ENCODE measurements at places on chromosomes 13 and 19. TPM values are rescaled to one million over a fixed set of nuclear protein-coding genes. Genes with fewer than 3 reads are reported as not detected.

Gene IGFL1
- total RNA-seq: not detected

DNA sequence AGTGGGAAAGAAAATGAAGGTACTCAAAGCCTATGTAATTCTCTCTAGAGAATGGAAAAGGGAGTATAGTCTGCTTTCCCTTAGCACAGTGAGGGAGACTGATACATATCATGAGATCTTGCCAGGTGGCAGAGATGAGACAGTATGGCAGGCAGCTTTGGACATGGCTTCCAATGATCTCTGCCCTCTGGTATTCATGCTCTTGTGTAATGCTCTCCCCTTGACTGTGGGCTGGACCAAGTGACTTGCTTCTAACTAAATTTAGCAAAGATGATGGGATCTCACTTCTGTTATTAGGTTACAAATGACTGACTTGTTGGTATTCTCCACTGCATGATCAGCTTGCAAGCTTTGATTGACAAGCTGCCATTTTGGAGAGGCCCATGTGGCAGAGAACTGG lies 10.2 kb downstream of the ZNF132 start:
- H3K36me3 ChIP-seq: peaks cover 46% of the 10 kb centered on the region
- no peak for DNase-seq
- no peaks in the 10 kb centered on the region for H3K27me3 ChIP-seq
- no peaks in the 10 kb centered on the region for H3K4me1 ChIP-seq
- H3K4me3 ChIP-seq: no peak overlapping the region

GRCh38 chr19:28836421-28836820 lies 376.5 kb downstream of the UQCRFS1 start:
- DNase-seq: no peak
- no peak overlapping the region for H3K27ac ChIP-seq
- H3K4me3 ChIP-seq: no peak overlapping the region
- H3K4me1 ChIP-seq: no peaks in the 10 kb centered on the region
- H3K36me3 ChIP-seq: no peaks in the 10 kb centered on the region

- peaks cover 6% of the 10 kb centered on the region for H3K36me3 ChIP-seq
- H3K27me3 ChIP-seq: peaks cover 73% of the 10 kb centered on the region
- no peak within 1 kb of the TSS for H3K27ac ChIP-seq
- DNase-seq: no peak
These were observed at the start of gene RGL3 for GRCh38 chr19:11418549-11419506. TSS of gene RGL3 (minus strand) at chr19:11419314. CDS start at chr19:11419278, 36 bp downstream.

GRCh38 chr19:31114585-31114984 lies 234.7 kb downstream of the TSHZ3 start:
- H3K27me3 ChIP-seq: no peaks in the 10 kb centered on the region
- no peak overlapping the region for H3K27ac ChIP-seq
- no peaks in the 10 kb centered on the region for H3K36me3 ChIP-seq

GRCh38 chr19:17686592-17687024 lies 1.5 kb downstream of the UNC13A start:
- peaks cover 5% of the 10 kb centered on the region for H3K27me3 ChIP-seq
- peak; percentile 56 for DNase-seq
- no peak overlapping the region for H3K27ac ChIP-seq
- H3K4me1 ChIP-seq: peaks cover 34% of the 10 kb centered on the region
- peak overlapping the region; percentile 45 for H3K4me3 ChIP-seq

GRCh38 chr19:31285744-31286143 lies 63.5 kb downstream of the TSHZ3 start:
- peaks cover 6% of the 10 kb centered on the region for H3K36me3 ChIP-seq
- DNase-seq: no peak
- H3K4me1 ChIP-seq: peaks cover 42% of the 10 kb centered on the region
- H3K4me3 ChIP-seq: no peak overlapping the region

DNA sequence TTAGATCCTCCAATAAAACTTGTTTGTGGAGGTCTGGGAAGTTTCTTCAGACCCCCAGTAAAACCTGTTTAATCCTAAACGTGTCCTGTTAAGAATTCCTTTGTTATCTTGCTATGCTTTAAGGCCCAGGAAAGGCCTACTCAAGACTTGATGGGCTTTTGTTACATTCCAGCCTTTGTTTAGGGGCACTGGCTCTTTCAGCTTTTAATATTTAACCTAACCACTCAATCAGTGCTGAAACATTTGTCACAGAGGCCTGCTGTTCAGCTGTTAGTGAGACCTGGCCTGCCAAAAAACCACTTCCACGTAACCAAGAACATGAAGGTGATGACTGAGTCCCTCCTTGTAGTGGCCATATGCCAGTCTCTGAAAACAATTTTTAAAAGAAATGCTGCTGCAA lies 41.7 kb downstream of the PCDH17 start:
- peaks cover 3% of the 10 kb centered on the region for H3K36me3 ChIP-seq
- no peaks in the 10 kb centered on the region for H3K27me3 ChIP-seq
- H3K4me3 ChIP-seq: no peak overlapping the region
- no peak for DNase-seq

DNA sequence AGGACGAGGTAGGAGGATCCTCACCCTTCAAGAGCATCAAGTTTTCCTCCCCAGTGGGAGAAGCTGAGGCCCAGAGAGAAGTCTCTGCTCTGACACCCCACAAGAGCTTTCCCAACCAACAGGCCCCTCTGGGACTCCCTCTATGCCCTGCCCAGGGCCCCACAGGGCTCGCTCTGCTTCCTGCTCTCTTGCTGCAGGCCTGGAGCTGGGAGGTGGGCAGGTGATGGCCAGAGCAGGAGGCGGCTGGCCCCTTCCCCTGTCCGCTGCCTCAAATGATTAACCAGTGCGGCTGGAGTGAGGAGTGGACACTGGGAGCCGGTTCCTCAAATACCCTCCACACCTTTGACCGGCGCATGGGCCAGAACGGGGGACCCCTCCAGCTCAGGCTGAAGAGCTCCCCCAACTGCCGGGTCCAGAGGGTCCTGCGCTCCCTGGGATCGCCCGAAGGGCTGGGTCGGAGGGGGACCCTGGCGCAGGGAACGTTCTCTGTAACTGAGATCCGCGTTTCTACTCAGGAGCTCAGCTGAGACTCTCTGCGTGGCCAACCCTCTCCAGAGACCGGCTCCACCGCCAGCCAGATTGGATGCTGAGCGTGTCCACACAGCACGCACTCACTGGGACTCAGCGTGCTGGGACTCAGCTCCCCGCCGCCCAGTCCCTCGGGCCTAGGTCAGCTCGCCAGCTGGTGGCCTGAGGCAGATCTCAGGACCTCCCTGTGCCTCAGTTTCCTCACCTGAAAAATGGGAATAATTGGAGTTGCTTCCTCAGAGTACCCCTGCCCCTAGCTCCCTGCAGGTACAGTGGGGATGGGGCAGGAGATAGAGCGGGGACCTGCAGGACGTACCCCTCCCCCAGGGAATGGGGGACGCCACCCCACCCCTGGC lies 6.7 kb upstream of the ONECUT3 start:
- no peak overlapping the region for H3K27ac ChIP-seq
- H3K4me3 ChIP-seq: no peak overlapping the region
- no peaks in the 10 kb centered on the region for H3K36me3 ChIP-seq
- H3K4me1 ChIP-seq: peaks cover 25% of the 10 kb centered on the region

DNA sequence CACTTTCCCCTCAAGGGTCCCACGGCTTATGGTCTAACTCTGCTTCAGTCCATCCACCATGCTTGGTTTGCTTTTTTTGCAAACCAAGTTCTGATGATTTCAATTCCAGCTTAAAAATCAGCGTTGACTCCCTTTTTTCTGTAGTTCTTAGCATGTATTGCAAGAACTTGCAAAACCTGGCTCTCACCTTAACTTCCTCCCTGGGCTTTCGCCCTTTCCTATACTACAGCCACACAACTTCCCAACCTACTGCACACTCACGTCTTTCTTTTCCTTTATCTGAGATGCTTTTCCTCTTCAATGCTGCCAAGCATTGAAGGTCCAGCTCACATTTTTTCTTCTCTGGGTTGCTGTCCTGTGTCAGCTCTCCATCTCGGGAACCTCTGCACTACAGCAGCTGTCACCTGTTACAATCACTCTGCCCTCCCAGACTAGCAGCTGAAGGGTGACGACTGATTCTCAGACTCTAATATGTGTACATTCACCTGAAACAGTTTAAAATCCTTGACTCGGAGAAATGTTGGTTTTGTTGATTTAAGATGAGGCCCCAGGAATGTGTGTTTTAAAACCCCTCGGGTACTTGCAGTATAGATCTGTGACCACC lies 143.7 kb downstream of the FREM2 start:
- H3K36me3 ChIP-seq: no peaks in the 10 kb centered on the region
- H3K27ac ChIP-seq: no peak overlapping the region
- H3K4me3 ChIP-seq: no peak overlapping the region
- DNase-seq: no peak
- H3K27me3 ChIP-seq: no peaks in the 10 kb centered on the region
- no peaks in the 10 kb centered on the region for H3K4me1 ChIP-seq

Gene THAP8
- total RNA-seq: 6.6 TPM

- H3K4me3 ChIP-seq: no peak overlapping the region
- no peaks in the 10 kb centered on the region for H3K27me3 ChIP-seq
- no peak overlapping the region for H3K27ac ChIP-seq
- H3K36me3 ChIP-seq: no peaks in the 10 kb centered on the region
These were observed 16.9 kb upstream of the PARP4 start for GRCh38 chr13:24529478-24529877.

- no peaks in the 10 kb centered on the region for H3K36me3 ChIP-seq
- H3K27me3 ChIP-seq: no peaks in the 10 kb centered on the region
- no peak for DNase-seq
- no peak overlapping the region for H3K27ac ChIP-seq
- no peak overlapping the region for H3K4me3 ChIP-seq
These were observed 359.8 kb downstream of the LMO7 start for GRCh38 chr13:75995966-75996365.

Gene CCDC8
- total RNA-seq: 16.6 TPM

- H3K36me3 ChIP-seq: no peaks in the 10 kb centered on the region
- no peak overlapping the region for H3K27ac ChIP-seq
- H3K4me1 ChIP-seq: no peaks in the 10 kb centered on the region
These were observed 945.0 kb upstream of the PCDH20 start for GRCh38 chr13:62360609-62361008.

Measured in spinal cord (tissue), 10 donors.